ENCODE measurements at places on chromosomes 6 and 20.

- DNase-seq, result no peak
- H3K36me3 ChIP-seq, result no peaks in the 10 kb centered on the region
- H3K27me3 ChIP-seq, result peaks cover 6% of the 10 kb centered on the region
- peaks cover 14% of the 10 kb centered on the region for H3K4me1 ChIP-seq
Measured at GRCh38 chr6:143955971-143956370, 52.1 kb downstream of the PLAGL1 start.

DNA sequence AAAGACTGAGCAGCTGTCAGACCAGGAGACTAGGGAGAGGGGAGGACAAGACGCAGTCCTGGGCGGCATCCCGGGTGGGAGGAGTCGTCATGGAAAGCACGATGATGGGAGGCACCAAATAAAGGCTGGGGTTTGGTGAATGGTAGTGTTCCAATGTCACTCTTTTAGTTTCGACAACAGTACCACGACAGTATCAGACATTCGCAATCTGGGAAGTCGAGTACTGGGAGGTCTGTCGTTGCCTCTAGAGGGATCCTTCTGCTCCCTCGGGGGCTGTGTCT is 32.1 kb downstream of the PSMG4 start:
- DNase-seq, result no peak
- H3K4me3 ChIP-seq, result no peak overlapping the region
- H3K4me1 ChIP-seq, result no peaks in the 10 kb centered on the region
- no peaks in the 10 kb centered on the region for H3K36me3 ChIP-seq
- H3K27me3 ChIP-seq, result no peaks in the 10 kb centered on the region

GRCh38 chr20:25527949-25528348 is 57.4 kb downstream of the NINL start:
- H3K36me3 ChIP-seq, result peaks cover 3% of the 10 kb centered on the region
- H3K4me1 ChIP-seq, result peaks cover 3% of the 10 kb centered on the region
- no peak for DNase-seq
- no peak overlapping the region for H3K4me3 ChIP-seq

GRCh38 chr6:157172231-157172701 is 151.1 kb downstream of the TMEM242 start:
- H3K27ac ChIP-seq, result no peak overlapping the region
- H3K4me1 ChIP-seq, result peaks cover 2% of the 10 kb centered on the region
- no peak overlapping the region for H3K4me3 ChIP-seq

GRCh38 chr6:134000443-134000842 is 47.4 kb downstream of the TBPL1 start:
- DNase-seq, result peak; percentile 65
- H3K36me3 ChIP-seq, result no peaks in the 10 kb centered on the region
- H3K4me3 ChIP-seq, result no peak overlapping the region
- no peaks in the 10 kb centered on the region for H3K27me3 ChIP-seq
- no peaks in the 10 kb centered on the region for H3K4me1 ChIP-seq

DNA sequence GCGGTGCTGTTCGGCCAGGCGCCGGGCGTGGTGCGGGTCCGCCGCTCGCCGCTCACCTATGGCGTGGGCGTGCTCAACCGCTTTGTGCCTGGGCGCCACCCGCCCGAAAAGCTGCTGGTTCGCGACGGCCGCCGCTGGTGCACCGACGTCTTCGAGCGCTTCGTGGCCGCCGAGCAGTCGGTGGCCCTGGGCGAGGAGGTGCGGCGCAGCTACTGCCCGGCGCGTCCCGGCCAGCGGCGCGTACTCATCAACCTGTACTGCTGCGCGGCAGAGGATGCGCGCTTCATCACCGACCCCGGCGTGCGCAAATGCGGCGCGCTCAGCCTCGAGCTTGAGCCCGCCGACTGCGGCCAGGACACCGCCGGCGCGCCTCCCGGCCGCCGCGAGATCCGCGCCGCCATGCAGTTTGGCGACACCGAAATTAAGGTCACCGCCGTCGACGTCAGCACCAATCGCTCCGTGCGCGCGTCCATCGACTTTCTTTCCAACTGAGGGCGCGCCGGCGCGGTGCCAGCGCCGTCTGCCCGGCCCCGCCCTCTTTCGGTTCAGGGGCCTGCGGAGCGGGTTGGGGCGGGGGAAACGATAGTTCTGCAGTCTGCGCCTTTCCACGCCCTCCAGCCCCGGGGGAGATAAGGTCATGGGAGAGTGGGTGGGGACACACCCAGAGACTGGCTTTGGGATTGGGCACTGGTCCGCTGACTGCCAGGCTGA is 15.7 kb downstream of the ADISSP start:
- peak; percentile 74 for DNase-seq
- no peak overlapping the region for H3K27ac ChIP-seq
- no peaks in the 10 kb centered on the region for H3K36me3 ChIP-seq

- H3K4me1 ChIP-seq, result peaks cover 2% of the 10 kb centered on the region
- H3K27me3 ChIP-seq, result no peaks in the 10 kb centered on the region
- DNase-seq, result no peak
- no peak overlapping the region for H3K4me3 ChIP-seq
Measured at GRCh38 chr20:63937596-63937995, 18.6 kb downstream of the UCKL1 start.

DNA sequence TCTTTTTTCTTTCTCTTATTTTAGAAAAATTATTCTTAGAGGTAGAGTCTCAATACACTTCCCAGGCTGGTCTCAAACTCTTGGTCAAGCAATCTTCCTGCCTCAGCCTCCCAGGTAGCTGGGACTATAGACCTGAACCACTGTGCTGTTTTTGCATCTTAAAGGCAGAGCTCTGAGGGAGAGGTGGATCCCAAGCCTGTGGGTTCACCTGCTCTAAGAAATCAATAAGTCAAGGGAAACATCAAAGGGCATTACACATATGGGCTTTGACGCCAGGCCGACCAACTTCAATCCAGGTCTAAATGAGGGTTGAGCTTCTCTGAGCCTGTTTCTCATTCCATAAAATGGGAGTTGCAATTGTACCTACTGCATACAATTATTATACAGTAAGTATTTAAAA is 223.9 kb downstream of the LY86 start:
- no peaks in the 10 kb centered on the region for H3K4me1 ChIP-seq
- no peak overlapping the region for H3K4me3 ChIP-seq
- H3K27me3 ChIP-seq, result no peaks in the 10 kb centered on the region
- DNase-seq, result no peak
- no peak overlapping the region for H3K27ac ChIP-seq
- no peaks in the 10 kb centered on the region for H3K36me3 ChIP-seq

GRCh38 chr20:3250091-3250504 is 11.1 kb upstream of the SLC4A11 start:
- peak; percentile 91 for DNase-seq
- no peak overlapping the region for H3K27ac ChIP-seq
- H3K27me3 ChIP-seq, result no peaks in the 10 kb centered on the region
- no peaks in the 10 kb centered on the region for H3K36me3 ChIP-seq
- H3K4me3 ChIP-seq, result no peak overlapping the region
- peaks cover 2% of the 10 kb centered on the region for H3K4me1 ChIP-seq

GRCh38 chr6:154404791-154405400 is 48.3 kb upstream of the IPCEF1 start:
- peaks cover 3% of the 10 kb centered on the region for H3K36me3 ChIP-seq
- no peak for DNase-seq
- no peak overlapping the region for H3K4me3 ChIP-seq
- H3K4me1 ChIP-seq, result no peaks in the 10 kb centered on the region

GRCh38 chr20:32914031-32914430 is 55.3 kb downstream of the EFCAB8 start:
- H3K4me3 ChIP-seq, result no peak overlapping the region
- no peak for DNase-seq
- H3K36me3 ChIP-seq, result no peaks in the 10 kb centered on the region
- no peak overlapping the region for H3K27ac ChIP-seq

- no peaks in the 10 kb centered on the region for H3K4me1 ChIP-seq
- H3K27ac ChIP-seq, result no peak overlapping the region
- H3K4me3 ChIP-seq, result no peak overlapping the region
Measured at GRCh38 chr6:81933089-81933488, 180.6 kb upstream of the TENT5A start.

- no peak overlapping the region for H3K4me3 ChIP-seq
- H3K27ac ChIP-seq, result no peak overlapping the region
- peaks cover 1% of the 10 kb centered on the region for H3K36me3 ChIP-seq
- H3K4me1 ChIP-seq, result peaks cover 15% of the 10 kb centered on the region
- H3K27me3 ChIP-seq, result no peaks in the 10 kb centered on the region
- no peak for DNase-seq
Measured at GRCh38 chr6:35359346-35359743, 17.0 kb downstream of the PPARD start.

DNA sequence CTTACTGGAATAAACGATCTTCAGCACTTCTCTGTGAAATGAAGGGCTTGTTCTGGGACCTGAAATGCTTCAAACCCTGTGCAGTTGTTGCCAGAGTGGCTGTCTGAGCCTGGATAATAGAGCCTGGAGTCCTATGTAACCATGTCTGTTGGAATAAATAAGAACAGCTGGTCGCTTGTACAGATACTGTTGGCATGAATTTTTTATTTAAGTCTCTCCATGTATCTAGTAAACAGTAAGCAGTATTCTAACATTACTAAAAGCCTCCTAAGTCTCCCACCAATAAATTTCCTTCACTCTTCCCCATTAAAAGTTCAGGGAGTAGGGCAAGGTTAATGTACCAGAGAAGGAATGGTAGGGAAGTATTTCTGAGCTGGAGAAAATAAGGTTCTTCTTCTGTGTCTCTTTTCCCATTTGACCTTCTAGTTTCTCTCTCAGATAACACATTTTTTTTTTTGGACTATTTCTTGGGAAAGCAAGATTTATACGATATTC is 227.5 kb downstream of the PRL start:
- DNase-seq, result no peak
- no peaks in the 10 kb centered on the region for H3K36me3 ChIP-seq
- no peak overlapping the region for H3K4me3 ChIP-seq
- no peaks in the 10 kb centered on the region for H3K27me3 ChIP-seq
- no peak overlapping the region for H3K27ac ChIP-seq

DNA sequence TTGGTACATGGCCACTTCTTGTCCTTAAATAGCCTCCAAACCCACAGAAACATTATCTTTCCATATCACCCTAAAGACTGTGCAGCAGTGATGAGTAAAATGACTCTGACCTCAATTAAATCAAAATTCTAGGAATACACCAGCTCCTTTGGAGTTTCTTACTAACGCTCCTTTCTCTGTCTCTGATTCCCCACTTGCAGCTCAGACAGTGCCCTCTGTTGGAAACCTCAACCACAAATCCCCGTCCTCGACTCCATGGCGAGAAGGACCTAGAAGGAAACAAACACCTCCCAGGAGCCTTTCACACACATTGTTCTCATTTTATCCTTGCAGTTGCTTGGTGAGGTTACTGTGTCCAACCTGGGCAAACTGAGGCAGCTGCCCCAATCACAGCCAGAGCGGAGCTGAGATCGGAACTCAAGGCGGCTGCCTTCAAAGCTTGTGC is 17.7 kb upstream of the PARD6B start:
- peak; percentile 83 for DNase-seq
- H3K4me3 ChIP-seq, result no peak overlapping the region
- H3K27me3 ChIP-seq, result no peaks in the 10 kb centered on the region

DNA sequence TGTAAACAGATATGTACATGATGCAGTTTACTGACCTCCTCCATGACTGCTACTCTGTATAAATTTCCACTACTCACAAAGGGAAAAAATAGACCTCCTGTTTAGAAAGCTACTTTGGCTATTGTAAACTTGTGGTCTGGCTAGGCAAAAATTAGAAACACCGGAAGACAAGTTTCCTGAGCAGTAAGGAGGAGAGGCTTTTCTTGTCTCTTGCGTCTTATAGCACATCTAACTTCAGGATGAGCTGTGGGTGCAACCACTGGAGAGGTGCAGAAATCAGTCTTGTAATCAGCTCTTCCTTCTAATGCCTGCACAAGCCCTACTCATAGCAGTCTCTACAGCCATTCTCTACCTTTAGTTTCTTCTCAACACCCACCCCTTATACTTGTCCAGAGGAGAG is 296.5 kb upstream of the SLC35B3 start:
- H3K27ac ChIP-seq, result no peak overlapping the region
- DNase-seq, result no peak
- no peaks in the 10 kb centered on the region for H3K27me3 ChIP-seq
- no peak overlapping the region for H3K4me3 ChIP-seq

- no peak overlapping the region for H3K27ac ChIP-seq
- DNase-seq, result no peak
- H3K4me1 ChIP-seq, result no peaks in the 10 kb centered on the region
- H3K4me3 ChIP-seq, result no peak overlapping the region
- no peaks in the 10 kb centered on the region for H3K27me3 ChIP-seq
Measured at GRCh38 chr6:119361209-119361608, 11.6 kb upstream of the MAN1A1 start.

GRCh38 chr20:44497761-44498160 is 22.1 kb downstream of the TTPAL start:
- peaks cover 12% of the 10 kb centered on the region for H3K36me3 ChIP-seq
- no peaks in the 10 kb centered on the region for H3K4me1 ChIP-seq
- no peaks in the 10 kb centered on the region for H3K27me3 ChIP-seq
- no peak overlapping the region for H3K27ac ChIP-seq
- H3K4me3 ChIP-seq, result no peak overlapping the region
- DNase-seq, result no peak

DNA sequence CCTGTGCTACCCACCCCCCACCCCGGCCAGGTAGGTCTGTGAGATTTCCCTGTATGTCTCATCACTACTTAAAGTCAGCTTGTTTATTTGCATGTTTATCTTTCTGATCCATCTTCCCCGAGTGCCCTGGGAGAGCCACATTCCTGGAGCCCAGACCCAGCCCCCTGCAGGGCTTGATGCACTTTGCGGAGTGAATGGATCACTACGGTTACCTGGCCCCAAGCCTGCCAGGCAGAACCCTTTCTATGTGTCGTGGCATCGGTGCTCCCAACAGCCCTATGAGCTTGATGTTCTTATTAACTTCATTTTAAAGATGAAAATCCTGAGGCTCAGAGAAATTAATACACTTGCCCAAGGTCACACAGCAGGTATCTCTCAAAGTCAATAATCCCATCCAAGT is 13.6 kb upstream of the SLCO4A1 start:
- DNase-seq, result peak; percentile 94
- peaks cover 2% of the 10 kb centered on the region for H3K4me1 ChIP-seq
- no peak overlapping the region for H3K4me3 ChIP-seq
- H3K27ac ChIP-seq, result no peak overlapping the region
- no peaks in the 10 kb centered on the region for H3K27me3 ChIP-seq
- H3K36me3 ChIP-seq, result no peaks in the 10 kb centered on the region

- no peak overlapping the region for H3K4me3 ChIP-seq
- no peak overlapping the region for H3K27ac ChIP-seq
- no peaks in the 10 kb centered on the region for H3K4me1 ChIP-seq
- no peaks in the 10 kb centered on the region for H3K27me3 ChIP-seq
- DNase-seq, result no peak
Measured at GRCh38 chr20:328975-329695, 3.8 kb downstream of the SOX12 start.

- H3K4me1 ChIP-seq, result no peaks in the 10 kb centered on the region
- no peaks in the 10 kb centered on the region for H3K36me3 ChIP-seq
- H3K27me3 ChIP-seq, result no peaks in the 10 kb centered on the region
- no peak overlapping the region for H3K27ac ChIP-seq
Measured at GRCh38 chr6:12436683-12437082, 146.5 kb downstream of the EDN1 start.

- no peak overlapping the region for H3K27ac ChIP-seq
- no peaks in the 10 kb centered on the region for H3K27me3 ChIP-seq
- H3K36me3 ChIP-seq, result no peaks in the 10 kb centered on the region
- H3K4me1 ChIP-seq, result no peaks in the 10 kb centered on the region
- DNase-seq, result no peak
Measured at GRCh38 chr6:85240787-85241385, 209.0 kb upstream of the NT5E start.

- no peak overlapping the region for H3K27ac ChIP-seq
- no peaks in the 10 kb centered on the region for H3K36me3 ChIP-seq
- H3K27me3 ChIP-seq, result no peaks in the 10 kb centered on the region
- peaks cover 6% of the 10 kb centered on the region for H3K4me1 ChIP-seq
Measured at GRCh38 chr20:25563362-25563761, 22.0 kb downstream of the NINL start.

GRCh38 chr6:15897063-15897876 is 231.6 kb upstream of the MYLIP start:
- H3K27ac ChIP-seq, result no peak overlapping the region
- H3K36me3 ChIP-seq, result no peaks in the 10 kb centered on the region
- H3K4me3 ChIP-seq, result no peak overlapping the region
- no peaks in the 10 kb centered on the region for H3K27me3 ChIP-seq
- H3K4me1 ChIP-seq, result no peaks in the 10 kb centered on the region
- peak; percentile 47 for DNase-seq
